ENCODE measurements at places on chromosomes 11 and 22. TPM values are rescaled to one million over a fixed set of nuclear protein-coding genes. Genes with fewer than 3 reads are reported as not detected.
A peak's percentile ranks its signal among the peaks of the same experiment; 100 is the strongest.

GRCh38 chr11:129308241-129308865 lies 67.3 kb upstream of the BARX2 start:
- no peak overlapping the region for H3K27ac ChIP-seq
- no peaks in the 10 kb centered on the region for H3K27me3 ChIP-seq
- H3K4me1 ChIP-seq, result no peaks in the 10 kb centered on the region
- no peaks in the 10 kb centered on the region for H3K36me3 ChIP-seq
- no peak for DNase-seq
- H3K4me3 ChIP-seq, result no peak overlapping the region

Gene PGA4
- total RNA-seq, result 4.3 TPM

DNA sequence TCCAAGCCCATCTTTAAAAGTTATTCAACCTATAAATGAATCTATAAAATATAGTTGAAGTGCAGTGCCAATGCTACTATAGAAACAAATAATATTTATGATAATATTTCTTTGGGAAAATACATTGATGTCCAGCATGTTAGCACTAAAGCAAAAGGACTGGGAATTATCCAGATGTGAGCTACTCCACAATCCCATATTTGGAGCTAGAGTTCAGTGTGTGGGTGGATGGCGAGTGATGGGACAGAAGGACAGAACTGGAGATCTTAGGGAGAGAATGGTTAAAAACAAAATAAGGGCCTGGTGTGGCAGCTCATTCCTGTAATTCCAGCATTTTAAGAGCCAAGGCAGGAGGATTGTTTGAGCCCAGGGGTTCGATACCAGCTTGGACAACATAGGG lies 216.8 kb downstream of the TMEM135 start:
- H3K27me3 ChIP-seq, result no peaks in the 10 kb centered on the region
- DNase-seq, result no peak
- H3K36me3 ChIP-seq, result no peaks in the 10 kb centered on the region

DNA sequence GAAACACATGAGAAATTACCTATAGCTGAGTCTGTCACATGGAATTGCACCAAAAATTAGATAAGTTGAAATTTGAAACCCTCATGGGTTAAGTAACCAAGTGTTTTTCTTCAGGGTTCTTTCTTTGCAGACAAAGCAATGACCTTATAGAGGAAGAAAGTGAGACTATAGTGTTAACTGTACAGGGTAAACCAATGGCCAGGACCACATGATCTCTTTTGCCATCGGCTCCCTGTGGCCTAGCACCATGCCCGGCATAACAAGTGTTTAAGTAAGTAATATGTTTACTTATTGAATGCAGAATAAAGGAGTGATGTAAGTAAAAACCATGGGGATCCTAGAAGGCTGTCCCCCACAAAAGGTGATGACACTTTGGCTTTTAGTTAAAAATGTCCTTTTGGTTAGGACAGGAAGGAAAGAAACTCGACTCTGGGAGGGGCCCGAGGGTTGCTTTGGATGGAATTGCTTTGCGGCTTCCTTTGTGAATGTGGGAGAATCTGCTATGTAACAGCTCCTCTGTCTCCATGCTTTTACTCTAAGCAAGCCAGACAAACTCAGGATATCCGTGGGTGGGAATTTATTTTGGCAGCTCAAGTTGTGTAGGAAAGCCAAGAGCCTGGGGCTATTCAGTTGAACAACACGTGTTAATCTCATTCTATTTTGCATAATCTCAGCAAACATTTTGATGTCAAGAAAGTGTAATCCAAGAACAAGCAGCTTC lies 454.7 kb downstream of the INSC start:
- no peaks in the 10 kb centered on the region for H3K27me3 ChIP-seq
- H3K4me3 ChIP-seq, result no peak overlapping the region
- H3K4me1 ChIP-seq, result no peaks in the 10 kb centered on the region
- H3K36me3 ChIP-seq, result no peaks in the 10 kb centered on the region
- no peak for DNase-seq

- peak overlapping the region; percentile 10 for H3K4me3 ChIP-seq
- no peaks in the 10 kb centered on the region for H3K27me3 ChIP-seq
- no peaks in the 10 kb centered on the region for H3K36me3 ChIP-seq
- peak; percentile 76 for DNase-seq
- peak overlapping the region; percentile 85 for H3K27ac ChIP-seq
Observed at GRCh38 chr22:35835998-35836691, 118.5 kb downstream of the APOL5 start.

Gene CNIH2
- not detected for total RNA-seq

DNA sequence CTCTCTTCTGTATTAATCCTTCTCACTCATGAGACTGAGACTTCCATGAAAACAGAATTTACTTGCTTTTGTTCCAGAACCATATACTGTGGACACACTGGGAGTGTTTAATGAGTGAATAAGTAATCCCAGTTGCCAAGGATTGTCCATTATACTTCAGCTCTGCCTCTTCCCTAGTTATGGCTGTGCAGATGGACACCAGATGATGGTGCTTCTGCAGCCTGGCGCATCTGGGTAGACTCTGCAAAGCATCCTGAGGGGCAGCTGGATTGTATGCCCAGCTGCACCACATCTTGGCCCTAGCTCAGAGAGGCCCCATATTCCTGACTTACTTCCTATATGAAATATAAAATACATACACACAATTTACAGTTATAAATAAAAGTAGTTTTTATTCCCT lies 43.5 kb downstream of the DBX1 start:
- no peaks in the 10 kb centered on the region for H3K27me3 ChIP-seq
- peaks cover 22% of the 10 kb centered on the region for H3K36me3 ChIP-seq
- peaks cover 57% of the 10 kb centered on the region for H3K4me1 ChIP-seq
- no peak overlapping the region for H3K4me3 ChIP-seq
- no peak for DNase-seq

- peaks cover 55% of the 10 kb centered on the region for H3K36me3 ChIP-seq
- H3K27ac ChIP-seq, result no peak overlapping the region
- DNase-seq, result no peak
- no peak overlapping the region for H3K4me3 ChIP-seq
Observed at GRCh38 chr22:50522208-50522805, 3.1 kb downstream of the SCO2 start.

DNA sequence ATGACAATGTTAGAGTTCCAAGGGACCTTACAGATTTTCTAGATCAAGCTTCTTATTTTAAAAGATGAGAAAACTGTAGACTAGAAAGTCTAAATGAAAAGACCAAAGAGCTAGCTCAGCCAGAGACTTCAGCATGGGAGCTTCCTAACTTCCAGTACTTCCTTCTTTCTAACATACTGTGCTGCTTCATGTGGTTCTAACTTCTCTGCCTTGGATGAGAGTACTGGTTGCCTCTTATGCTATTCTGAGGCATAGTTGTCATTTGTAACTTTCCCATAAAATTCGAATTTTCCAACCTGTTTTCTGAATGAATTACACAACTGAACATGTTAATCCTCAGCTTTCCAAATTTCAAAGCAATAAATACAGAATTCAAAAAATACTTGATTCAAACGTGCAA lies 1.8 kb downstream of the MTMR2 start:
- no peaks in the 10 kb centered on the region for H3K27me3 ChIP-seq
- no peaks in the 10 kb centered on the region for H3K36me3 ChIP-seq
- DNase-seq, result no peak
- H3K4me1 ChIP-seq, result peaks cover 30% of the 10 kb centered on the region
- no peak overlapping the region for H3K4me3 ChIP-seq

DNA sequence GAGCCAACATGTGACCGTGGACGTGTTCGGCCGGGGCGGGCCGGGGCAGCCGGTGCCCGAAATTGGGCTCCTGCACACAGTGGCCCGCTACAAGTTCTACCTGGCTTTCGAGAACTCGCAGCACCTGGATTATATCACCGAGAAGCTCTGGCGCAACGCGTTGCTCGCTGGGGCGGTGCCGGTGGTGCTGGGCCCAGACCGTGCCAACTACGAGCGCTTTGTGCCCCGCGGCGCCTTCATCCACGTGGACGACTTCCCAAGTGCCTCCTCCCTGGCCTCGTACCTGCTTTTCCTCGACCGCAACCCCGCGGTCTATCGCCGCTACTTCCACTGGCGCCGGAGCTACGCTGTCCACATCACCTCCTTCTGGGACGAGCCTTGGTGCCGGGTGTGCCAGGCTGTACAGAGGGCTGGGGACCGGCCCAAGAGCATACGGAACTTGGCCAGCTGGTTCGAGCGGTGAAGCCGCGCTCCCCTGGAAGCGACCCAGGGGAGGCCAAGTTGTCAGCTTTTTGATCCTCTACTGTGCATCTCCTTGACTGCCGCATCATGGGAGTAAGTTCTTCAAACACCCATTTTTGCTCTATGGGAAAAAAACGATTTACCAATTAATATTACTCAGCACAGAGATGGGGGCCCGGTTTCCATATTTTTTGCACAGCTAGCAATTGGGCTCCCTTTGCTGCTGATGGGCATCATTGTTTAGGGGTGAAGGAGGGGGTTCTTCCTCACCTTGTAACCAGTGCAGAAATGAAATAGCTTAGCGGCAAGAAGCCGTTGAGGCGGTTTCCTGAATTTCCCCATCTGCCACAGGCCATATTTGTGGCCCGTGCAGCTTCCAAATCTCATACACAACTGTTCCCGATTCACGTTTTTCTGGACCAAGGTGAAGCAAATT lies 1.8 kb downstream of the FUT4 start:
- H3K36me3 ChIP-seq, result no peaks in the 10 kb centered on the region
- H3K4me3 ChIP-seq, result peak overlapping the region; percentile 72
- no peak for DNase-seq

Gene APOL5
- total RNA-seq, result not detected

DNA sequence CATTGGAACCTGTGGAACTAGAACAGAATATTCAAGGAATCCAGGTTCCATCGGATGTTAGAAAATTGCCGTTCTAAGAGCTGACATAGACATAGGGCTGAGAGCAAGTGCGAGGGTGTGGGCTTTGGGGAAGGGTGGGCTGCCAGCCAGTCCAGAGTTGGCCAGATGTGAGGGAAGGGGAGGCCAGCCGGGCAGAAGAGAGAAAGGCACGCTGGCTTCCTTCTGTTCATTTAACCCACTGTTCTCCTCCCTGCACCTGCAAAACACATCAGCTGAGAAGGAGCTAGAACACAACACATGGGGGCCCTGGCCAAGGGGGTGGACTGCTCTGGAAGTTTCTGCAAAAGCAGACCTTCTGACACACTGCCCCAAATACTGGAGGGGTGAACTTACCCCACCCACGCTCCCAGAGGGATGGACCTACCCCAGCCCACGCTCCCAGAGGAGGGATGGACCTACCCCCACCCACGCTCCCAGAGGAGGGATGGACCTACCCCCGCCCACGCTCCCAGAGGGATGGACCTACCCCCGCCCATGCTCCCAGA lies 98.0 kb downstream of the SHANK2 start:
- DNase-seq, result no peak
- no peaks in the 10 kb centered on the region for H3K4me1 ChIP-seq
- peaks cover 20% of the 10 kb centered on the region for H3K27me3 ChIP-seq
- no peak overlapping the region for H3K27ac ChIP-seq

DNA sequence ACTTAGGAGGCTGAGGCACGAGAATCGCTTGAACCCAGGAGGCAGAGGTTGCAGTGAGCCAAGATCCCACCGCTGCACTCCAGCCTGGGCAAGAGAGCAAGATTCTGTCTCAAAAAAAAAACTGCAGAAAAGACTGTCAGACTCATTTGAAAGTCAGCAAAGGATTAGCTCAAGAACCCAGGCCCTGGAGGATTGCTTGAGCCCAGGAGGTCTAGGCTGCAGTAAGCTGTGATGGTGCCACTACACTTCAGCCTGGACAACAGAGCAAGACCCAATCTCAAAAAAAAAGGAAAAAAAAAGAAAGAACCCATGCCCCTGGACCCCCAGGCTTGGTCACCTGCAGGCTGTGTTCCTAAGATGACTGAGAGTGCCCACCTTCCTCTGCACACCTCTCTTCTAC lies 16.2 kb downstream of the LIF start:
- H3K4me3 ChIP-seq, result no peak overlapping the region
- no peak overlapping the region for H3K27ac ChIP-seq
- no peaks in the 10 kb centered on the region for H3K4me1 ChIP-seq
- no peak for DNase-seq

GRCh38 chr11:1742371-1742770 lies 8.0 kb downstream of the IFITM10 start:
- H3K4me1 ChIP-seq, result no peaks in the 10 kb centered on the region
- peaks cover 20% of the 10 kb centered on the region for H3K27me3 ChIP-seq
- no peak overlapping the region for H3K4me3 ChIP-seq
- no peaks in the 10 kb centered on the region for H3K36me3 ChIP-seq
- DNase-seq, result no peak

- DNase-seq, result peak; percentile 55
- no peak overlapping the region for H3K27ac ChIP-seq
Observed at GRCh38 chr22:19870153-19871022, 15.7 kb upstream of the GNB1L start.

Gene C11orf42
- not detected for total RNA-seq

DNA sequence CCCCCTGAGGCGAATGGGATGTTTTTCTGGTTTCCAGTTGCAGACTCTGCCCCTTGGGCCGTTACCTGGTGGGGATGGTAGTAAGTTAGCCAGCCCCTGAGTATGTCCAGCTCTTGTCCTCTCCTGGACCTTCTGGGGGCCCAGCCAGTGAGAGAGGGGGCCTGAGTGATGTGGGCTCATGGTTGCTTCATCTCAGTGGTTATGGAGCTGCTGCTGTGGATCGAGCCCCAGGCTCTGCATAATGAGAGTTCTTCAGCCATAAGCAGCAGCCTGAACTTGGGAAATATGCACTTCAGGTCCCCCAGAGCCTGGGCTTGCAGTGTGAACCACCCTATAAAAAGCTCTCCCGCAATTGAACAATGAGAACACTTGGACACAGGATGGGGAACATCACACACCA lies 5.9 kb downstream of the TMPRSS13 start:
- no peak overlapping the region for H3K4me3 ChIP-seq
- H3K36me3 ChIP-seq, result no peaks in the 10 kb centered on the region
- H3K27me3 ChIP-seq, result no peaks in the 10 kb centered on the region
- DNase-seq, result peak; percentile 19

GRCh38 chr11:74937696-74938475 lies 11.0 kb downstream of the XRRA1 start:
- H3K4me3 ChIP-seq, result no peak overlapping the region
- H3K27me3 ChIP-seq, result no peaks in the 10 kb centered on the region
- peaks cover 91% of the 10 kb centered on the region for H3K36me3 ChIP-seq

- no peak for DNase-seq
- no peak overlapping the region for H3K4me3 ChIP-seq
- no peak overlapping the region for H3K27ac ChIP-seq
- no peaks in the 10 kb centered on the region for H3K4me1 ChIP-seq
- H3K36me3 ChIP-seq, result no peaks in the 10 kb centered on the region
- peaks cover 24% of the 10 kb centered on the region for H3K27me3 ChIP-seq
Observed at GRCh38 chr22:32309585-32310251, 47.9 kb upstream of the RFPL3 start.

Gene CTSW
- not detected for total RNA-seq

- no peak for DNase-seq
- H3K36me3 ChIP-seq, result no peaks in the 10 kb centered on the region
- no peaks in the 10 kb centered on the region for H3K27me3 ChIP-seq
- H3K27ac ChIP-seq, result no peak overlapping the region
Observed at GRCh38 chr11:112541140-112542046, 280.7 kb upstream of the PLET1 start.

Gene SYCE3
- total RNA-seq, result not detected

Gene OR4B1
- total RNA-seq, result not detected

Gene MYBPC3
- total RNA-seq, result not detected

- no peaks in the 10 kb centered on the region for H3K27me3 ChIP-seq
- peak overlapping the region; percentile 98 for H3K27ac ChIP-seq
- no peaks in the 10 kb centered on the region for H3K36me3 ChIP-seq
- DNase-seq, result no peak
- no peak overlapping the region for H3K4me3 ChIP-seq
Observed at GRCh38 chr11:12413141-12414052, 36.0 kb downstream of the PARVA start.

GRCh38 chr11:1863352-1864216 lies 10.7 kb downstream of the LSP1 start:
- peak overlapping the region; percentile 84 for H3K27ac ChIP-seq
- no peaks in the 10 kb centered on the region for H3K27me3 ChIP-seq
- peak overlapping the region; percentile 41 for H3K4me3 ChIP-seq
- no peaks in the 10 kb centered on the region for H3K36me3 ChIP-seq
